Stimulated activated CD4-positive, alpha-beta T cell treated with anti-CD3 and anti-CD28 coated beads, Interleukin-15, amount 100 ng/mL, for 48 hours (primary cell): ENCODE measurements at places on chromosomes 4 and X.

DNA sequence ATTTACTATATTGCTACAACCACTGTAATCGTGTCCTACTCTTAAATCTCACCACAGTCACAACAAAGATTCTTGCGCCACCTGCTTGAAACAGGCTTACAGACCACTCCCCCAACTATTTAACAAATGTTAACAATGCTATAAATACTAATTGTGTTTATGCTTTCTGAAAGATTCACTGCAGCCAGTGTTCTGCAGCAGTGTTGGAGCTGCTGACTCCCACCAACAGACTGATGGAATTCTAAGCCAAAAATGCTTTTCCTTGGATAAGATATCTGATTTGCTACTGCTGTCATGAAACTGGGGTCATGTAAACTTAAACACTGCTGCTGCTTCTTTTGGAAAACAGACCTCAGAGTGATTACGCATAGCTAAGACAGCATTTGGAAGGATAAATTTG is 244.2 kb upstream of the MAB21L2 start:
- no peak for DNase-seq

DNA sequence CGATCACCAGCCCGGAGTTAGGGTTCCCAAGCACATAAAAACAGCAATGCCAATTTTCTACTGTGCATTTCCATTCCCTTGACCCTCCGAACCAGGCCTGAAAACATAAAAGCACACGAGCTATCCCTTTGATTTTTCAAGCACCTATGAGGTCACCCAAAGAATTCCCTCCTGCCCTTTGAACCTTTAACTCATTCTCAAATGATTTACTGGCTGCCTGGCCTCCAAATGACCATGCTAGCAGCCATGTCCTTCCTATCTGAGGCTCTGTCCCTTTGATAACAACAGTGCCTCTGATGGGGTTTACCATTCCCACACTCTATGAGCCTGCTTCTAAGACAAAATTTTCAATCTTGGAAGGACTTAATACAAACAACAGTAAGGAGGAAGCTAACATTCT is 15.2 kb downstream of the SHROOM4 start:
- DNase-seq, result no peak

GRCh38 chr4:143531380-143531779 is 17.9 kb downstream of the SMARCA5 start:
- no peak for DNase-seq

- no peak for DNase-seq
These were observed 763 bp downstream of the CASK start for GRCh38 chrX:41922431-41923151.

DNA sequence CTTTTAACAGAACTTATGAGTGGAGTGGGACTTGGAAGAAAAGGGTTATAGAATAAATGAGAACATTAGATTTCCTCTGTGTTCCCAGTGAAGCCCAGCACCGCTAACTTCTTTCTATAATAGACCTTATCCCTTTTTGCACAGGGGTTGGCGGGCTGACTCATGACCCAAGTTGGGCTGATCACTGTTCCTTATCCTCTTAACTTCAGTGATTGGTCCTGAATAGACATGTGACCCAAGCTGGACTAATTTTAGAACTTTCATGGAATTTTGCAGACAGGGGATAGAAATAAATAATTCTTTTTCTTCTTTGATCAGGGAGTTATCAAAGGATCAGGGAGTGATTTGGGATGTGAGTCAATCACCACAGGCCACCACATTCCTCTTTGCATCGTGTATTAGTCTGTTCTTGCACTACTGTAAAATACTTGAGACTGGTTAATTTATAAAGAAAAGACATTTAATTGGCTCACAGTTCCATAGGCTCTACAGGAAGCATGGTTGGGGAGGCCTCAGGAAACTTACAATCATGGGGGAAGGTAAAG is 75.9 kb downstream of the UCHL1 start:
- no peak for DNase-seq

DNA sequence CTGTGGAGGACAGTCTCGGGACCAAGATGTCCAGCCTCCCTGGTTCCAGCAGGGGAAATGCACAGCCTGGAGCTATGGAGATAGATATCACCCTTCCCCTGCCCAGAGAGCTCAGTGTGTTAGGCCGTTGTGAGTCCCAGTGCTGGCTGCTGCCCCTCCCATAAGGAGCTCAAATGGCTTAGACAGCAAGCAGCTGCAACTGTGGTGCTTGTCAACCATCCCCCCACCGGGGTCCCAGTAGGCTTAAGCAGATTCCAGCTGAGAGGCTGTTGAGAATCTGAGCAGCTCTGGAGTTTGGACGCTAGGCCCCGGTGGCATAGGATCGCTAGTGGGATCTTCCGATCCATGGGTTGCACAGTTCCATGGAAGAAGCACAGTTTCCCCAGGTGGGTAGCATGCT is 181.8 kb upstream of the POF1B start:
- no peak for DNase-seq

DNA sequence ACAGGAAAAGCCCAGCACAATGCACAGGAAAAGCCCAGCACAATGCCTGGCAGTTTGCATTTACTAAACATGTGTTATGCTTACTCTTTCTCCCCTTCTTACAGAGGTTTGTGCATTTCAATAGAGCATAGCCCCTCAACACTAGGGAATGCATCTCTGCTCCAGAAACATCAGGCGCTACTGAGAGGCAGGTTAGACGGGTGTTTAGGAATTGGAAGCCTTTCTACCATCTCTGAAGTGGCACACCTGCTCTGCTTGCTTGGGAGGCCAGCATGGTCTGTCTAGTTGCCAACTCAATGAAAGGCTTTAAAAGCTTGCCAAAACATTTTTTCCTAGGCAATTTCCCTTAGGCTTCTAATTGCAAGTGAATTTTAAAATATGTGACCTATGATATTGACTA is 55.7 kb downstream of the GRID2 start:
- no peak for DNase-seq

GRCh38 chr4:180422989-180423711 is 1820.1 kb upstream of the TENM3 start:
- DNase-seq, result no peak

DNA sequence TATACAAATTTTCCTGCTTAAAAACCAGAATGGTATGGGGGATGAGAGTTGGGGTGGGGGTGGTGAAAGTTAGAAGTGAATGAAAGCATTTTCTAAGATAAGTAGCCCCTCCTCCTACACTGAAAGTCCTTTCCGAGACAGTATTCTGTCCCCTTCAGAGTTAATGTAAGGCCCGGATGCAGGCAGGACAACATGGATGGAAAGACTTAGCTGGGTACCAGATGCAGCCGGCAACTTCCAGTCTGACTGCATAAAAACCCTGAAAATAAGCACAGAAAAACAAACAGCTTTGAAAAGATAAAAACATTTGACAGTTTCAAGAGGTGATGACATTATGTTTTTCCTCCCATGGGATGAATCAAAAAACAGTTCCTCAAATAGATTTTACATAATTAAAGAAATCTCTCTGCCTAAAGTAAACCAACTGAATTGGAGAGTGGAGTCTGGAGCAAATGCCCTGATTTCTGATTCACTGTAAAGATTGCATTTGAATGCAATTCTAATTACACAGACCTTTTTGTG is 196.3 kb downstream of the GPAT3 start:
- no peak for DNase-seq

DNA sequence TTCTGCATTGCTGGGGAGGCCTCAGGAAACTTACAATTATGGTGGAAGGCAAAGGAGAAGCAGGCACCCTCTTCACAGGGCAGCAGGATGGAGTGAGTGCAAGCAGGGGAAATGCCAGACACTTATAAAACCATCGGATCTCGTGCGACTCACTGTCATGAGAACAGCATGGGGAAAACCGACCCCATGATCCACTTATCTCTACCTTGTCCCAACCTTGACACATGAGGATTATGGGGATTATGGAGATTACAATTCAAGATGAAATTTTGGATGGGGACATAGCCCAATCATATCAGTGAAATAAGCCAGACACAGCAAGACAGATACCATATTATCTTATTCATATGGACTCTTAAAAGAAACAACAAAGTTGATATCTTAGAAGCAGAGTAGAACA is 134.9 kb downstream of the C4orf33 start:
- no peak for DNase-seq

- DNase-seq, result no peak
These were observed 867.6 kb downstream of the FAT4 start for GRCh38 chr4:126182336-126182735.

DNA sequence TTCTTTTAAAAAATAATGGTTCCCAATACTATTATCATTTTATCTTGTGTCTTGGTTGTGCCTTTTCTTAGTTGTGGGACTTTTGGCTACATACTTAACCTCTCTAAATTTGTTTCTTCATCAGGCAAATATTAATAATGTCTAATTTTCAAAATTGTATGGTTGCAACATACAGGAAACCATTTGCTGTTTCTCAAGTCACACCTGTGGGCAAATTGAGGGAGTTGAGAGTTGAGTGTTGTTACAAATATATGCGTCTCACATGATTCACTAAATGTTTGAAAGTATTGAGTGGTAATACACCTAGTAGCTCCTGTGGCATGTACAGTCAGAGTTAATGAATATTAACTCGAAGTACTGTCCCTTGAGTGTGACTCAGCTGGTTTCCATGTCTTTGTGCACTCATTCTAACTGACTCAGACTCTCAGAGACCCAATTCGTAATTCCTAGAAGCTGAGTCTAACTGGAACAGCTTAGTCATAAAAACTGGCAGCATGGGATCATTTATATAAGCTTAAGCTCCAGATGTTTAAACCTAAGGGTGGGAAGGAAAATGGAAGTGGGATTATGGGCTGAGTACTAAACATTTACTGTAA is 802.4 kb downstream of the TRIML1 start:
- DNase-seq, result no peak

- DNase-seq, result no peak
These were observed 6.0 kb downstream of the GC start for GRCh38 chr4:71777891-71778290.

DNA sequence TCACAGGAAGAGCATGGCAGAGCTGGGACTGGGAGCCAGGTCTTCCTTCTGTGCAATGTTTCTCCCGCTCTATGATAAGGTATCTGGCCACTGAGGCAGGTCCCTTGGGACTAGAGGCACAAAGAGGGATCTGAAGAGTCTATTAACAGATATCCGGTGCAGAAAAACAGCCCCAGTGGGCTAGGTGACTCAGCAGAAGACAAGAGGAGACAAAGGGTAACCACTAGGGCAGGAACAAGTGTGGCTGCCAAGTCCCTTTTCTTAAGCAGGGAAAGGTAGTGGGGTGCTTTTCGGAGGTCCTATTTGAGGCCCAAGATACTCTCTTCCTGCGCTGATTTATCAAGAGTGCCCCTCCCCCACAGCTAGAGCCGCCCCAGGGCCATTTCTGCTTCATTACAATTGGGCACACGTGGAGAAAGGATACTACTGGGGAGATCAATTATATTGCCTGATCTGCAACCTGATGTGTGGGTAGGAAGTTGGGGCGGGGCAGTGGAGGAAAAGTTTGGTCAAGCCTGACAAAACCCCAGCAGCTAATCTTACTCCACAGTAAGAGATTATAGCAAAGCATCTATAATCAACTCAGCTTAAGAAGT is at the start of gene DGAT2L6:
Gene DGAT2L6, plus strand, starts transcription at position 546 of the 596 bp plus-strand sequence. CDS start 100 bp downstream, outside the sequence.
- no peak for DNase-seq

DNA sequence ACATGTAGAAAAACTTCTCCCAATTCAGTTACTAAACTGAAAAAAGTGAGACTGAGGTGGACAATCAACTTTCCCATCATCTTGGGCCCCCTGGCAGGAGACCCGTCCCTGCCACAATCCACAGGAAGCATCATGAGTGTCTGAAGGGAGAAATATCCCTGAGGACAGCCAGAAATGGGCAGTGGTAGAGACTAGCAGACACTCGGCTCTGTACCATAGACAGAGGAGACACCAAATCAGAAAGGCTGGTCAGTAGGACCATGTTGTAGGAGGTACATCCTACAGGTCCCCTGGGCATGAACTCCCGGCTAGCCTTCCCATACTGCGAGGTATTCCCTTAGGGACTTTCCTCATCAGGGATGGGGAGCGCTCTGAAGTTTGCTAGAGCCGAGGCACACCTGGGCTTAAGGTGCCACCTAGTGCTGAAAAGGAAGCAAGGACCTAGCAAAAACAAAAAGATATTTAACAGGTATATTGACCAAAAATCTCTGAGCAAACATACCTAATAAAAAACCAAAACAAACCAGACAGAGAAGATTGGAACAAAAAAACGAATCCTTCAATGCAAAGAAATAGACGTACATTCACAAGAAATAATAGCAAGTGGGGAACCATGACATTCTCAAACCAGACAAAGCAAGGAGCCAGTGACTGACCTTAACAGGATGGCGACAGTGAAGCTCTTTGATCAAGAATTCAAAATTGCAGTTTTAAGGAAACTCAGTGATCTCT is 55.6 kb downstream of the HAUS3 start:
- DNase-seq, result no peak

GRCh38 chrX:85666471-85666870 is 287.0 kb upstream of the POF1B start:
- no peak for DNase-seq

DNA sequence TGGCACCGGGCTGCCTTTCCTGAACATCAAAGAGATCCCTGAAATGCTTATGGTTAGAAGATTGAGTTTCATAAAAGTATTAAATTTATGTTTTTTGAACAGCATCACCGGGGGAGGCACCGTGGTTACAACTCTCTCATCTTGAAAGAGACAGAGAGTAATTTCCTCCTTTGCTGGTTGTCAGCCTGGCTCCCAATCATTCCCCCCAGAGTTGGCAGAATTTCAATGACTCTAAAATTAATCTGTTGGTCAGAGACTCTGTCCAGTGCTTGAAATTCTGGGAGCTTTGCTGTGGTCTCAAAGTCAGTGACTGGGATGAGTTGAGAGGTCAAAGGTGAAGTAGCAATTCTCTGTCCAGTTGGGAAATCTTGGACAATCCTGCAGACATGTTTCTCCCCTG is 135.9 kb downstream of the RAB28 start:
- DNase-seq, result no peak

- no peak for DNase-seq
These were observed 73.6 kb downstream of the EGF start for GRCh38 chr4:109985993-109986974.

DNA sequence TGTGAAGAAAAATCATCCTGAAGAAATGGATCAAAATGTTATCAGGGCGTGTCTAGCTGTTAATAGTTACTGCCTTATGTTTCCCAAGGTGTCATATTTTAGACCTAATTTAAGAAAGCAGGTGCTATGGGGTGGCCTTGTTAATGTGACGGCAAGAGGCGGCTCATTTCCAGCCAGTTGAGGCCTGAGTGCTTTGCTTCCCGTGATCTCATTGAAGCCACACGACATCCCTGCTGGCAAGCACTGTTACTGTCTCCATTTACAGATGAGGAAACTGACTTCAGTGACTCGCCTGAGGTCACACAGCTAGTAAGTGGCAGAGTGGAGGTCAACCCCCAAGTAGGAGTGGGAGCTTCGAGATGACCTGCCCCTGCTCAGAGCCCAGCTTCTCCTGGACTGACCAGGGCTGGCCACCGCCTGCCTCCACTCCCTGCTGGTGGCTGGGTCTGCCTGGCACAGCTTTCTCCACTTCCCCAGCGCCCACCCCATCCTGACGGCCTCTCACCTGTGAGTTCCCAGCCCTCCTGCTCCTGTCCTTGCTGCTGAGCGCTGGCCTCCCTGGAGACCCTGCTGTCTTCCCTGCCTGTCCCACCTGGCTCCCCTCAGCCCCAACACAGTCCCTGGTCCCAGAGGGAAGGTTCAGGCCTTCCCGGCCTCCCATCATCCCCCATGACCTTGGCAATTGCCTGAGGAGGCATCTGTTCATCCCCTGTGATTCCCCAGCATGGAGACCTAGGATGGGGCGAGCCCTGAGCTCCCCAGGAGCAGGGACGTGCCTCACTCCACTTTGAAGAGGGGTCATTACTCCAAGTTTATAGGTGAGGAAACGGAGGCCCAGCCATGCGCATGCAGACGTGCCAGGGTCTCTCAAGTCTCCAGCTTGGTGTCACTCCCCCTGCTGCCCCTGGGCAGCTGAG is 47.7 kb upstream of the SORCS2 start:
- DNase-seq, result no peak

GRCh38 chr4:90189946-90190345 is 62.8 kb downstream of the CCSER1 start:
- DNase-seq, result no peak
